ENCODE measurements at places on chromosomes 7 and 10.

DNA sequence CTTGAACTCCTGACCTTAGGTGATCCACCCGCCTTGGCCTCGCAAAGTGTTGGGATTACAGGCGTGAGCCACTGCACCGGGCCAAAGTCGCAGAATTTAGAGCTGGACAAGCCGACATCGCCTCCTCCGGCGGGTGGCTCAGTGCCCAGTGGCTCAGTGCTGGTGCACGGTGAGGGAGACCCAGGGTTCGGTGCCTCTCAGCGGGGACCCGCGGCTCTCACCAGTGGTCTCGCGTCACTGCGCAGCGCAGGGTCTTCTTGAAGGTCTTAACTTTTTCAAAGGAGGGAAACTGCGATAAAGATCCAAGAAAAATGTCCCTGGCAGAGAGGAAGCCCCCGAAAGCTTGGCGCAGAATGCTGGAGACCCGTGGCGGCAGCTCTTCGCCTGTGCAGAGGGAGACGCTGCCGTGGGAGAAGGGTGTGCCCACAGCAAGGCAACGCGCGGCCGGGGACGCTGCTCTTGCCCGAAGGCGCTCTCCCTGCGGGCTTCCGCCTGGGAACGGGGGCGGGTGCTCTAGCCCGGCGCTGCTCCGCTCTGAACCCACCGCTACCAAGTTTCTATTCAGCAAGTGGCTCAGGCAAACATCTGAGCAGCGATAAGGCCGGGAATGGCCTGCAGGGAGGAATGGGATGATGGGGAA lies 324.3 kb downstream of the DNAJB6 start:
- no peak for DNase-seq

GRCh38 chr10:131547129-131547799 lies 235.7 kb upstream of the TCERG1L start:
- no peak for DNase-seq

- DNase-seq, result no peak
Observed at GRCh38 chr10:102310361-102311024, 65.2 kb downstream of the GBF1 start.

GRCh38 chr10:90557385-90557784 lies 300.5 kb downstream of the HTR7 start:
- no peak for DNase-seq

GRCh38 chr7:97685952-97686351 lies 45.9 kb upstream of the TAC1 start:
- no peak for DNase-seq

- no peak for DNase-seq
Observed at GRCh38 chr10:60397792-60398191, 8.1 kb upstream of the ANK3 start.
